ENCODE measurements at places on chromosomes 4 and X. TPM values are rescaled to one million over a fixed set of nuclear protein-coding genes. Genes with fewer than 3 reads are reported as not detected.

CABS1 gene
- not detected for polyA plus RNA-seq

HDAC8 gene
- 18.9 TPM for polyA plus RNA-seq

POLA1 gene
- polyA plus RNA-seq: 1.7 TPM

GABRQ gene
- not detected for polyA plus RNA-seq

PAGE5 gene
- not detected for polyA plus RNA-seq

HSFX1 gene
- 0.15 TPM for polyA plus RNA-seq

Measured in fibroblast of lung (primary cell).